Esophagus squamous epithelium (tissue), 5 donors: ENCODE measurements at places on chromosomes 4 and X. TPM values are rescaled to one million over a fixed set of nuclear protein-coding genes. Genes with fewer than 3 reads are reported as not detected.

GRCh38 chr4:5730993-5731990 lies 20.3 kb downstream of the EVC start:
- H3K27ac ChIP-seq = no peak overlapping the region
- no peak for DNase-seq
- no peak overlapping the region for H3K4me3 ChIP-seq
- H3K27me3 ChIP-seq = no peaks in the 10 kb centered on the region
- H3K4me1 ChIP-seq = no peaks in the 10 kb centered on the region

DNA sequence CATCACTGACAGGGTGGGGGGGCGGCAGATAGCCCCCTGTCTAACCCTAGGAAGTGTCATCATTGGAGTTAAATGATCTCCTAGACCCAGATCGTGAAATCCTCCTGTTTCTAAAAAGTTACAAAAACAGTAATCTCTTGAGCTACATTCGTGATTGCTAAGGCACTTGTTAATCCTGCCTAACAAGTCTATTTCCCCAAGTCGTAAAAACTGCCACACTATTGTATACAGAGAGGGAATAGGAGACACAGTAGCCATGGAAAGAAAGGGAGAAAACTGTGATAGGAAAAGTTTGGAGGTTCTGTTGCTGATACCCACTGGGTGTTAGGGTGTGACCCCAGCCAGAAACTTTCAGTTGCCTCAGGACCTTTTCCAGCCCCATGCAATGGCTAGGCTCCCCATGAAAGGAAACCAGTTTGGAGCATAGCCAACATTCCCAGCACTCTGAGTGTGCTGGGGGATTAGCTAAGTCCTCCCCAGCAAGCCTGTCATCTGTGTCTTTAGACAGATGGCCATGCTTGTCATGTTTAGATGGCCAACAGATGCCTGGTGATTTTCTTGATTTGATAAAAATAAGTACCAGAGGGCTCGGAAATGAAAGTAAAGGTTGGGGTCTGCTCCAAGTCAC lies 63.3 kb upstream of the ANXA10 start:
- no peaks in the 10 kb centered on the region for H3K36me3 ChIP-seq
- no peak overlapping the region for H3K27ac ChIP-seq
- DNase-seq = no peak
- H3K4me3 ChIP-seq = no peak overlapping the region

DNA sequence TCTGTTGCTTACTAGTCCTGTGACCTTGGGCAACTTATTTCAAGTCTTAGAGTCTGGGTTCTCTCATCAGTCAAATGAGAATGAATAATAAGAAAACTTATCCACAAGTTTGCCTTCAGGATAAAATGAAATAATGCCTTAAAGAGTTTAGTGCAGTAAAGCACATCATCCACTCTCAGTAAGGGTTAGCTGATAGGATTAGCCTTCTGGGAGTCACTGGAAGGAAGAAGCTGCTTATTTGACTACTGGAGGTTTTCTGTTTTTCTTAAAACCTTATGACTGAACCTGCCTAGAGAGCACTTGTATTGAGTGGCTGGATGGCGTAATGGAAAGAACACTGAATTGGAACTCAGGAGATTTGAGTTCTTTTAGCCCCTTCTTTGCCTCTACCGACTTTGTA lies 1.8 kb downstream of the RNF128 start:
- no peaks in the 10 kb centered on the region for H3K36me3 ChIP-seq
- H3K4me1 ChIP-seq = no peaks in the 10 kb centered on the region
- peak overlapping the region; percentile 54 for H3K4me3 ChIP-seq
- peak overlapping the region; percentile 78 for H3K27ac ChIP-seq
- peaks cover 9% of the 10 kb centered on the region for H3K27me3 ChIP-seq
- DNase-seq = no peak

DNA sequence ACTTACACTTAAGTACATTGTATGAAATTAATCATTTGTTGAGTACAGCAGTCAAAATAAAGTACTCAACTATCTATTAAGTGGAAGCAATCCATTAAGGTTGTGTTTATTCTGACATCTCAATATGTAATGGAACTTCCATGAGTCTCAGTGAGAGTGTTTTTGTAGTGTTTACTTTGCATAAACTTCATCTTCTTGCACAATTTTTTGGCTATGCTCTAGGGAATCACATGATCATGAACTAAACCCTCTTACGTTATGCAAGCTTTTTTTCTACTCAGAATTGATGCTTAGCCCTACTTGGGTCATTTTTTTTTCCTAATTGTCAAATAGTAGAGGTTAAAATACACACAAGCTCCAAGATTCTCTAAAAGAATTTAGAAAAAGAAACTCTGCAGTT lies 21.1 kb upstream of the PIGA start:
- H3K27me3 ChIP-seq = no peaks in the 10 kb centered on the region
- H3K4me1 ChIP-seq = no peaks in the 10 kb centered on the region
- no peak overlapping the region for H3K27ac ChIP-seq
- DNase-seq = no peak
- no peak overlapping the region for H3K4me3 ChIP-seq

DNA sequence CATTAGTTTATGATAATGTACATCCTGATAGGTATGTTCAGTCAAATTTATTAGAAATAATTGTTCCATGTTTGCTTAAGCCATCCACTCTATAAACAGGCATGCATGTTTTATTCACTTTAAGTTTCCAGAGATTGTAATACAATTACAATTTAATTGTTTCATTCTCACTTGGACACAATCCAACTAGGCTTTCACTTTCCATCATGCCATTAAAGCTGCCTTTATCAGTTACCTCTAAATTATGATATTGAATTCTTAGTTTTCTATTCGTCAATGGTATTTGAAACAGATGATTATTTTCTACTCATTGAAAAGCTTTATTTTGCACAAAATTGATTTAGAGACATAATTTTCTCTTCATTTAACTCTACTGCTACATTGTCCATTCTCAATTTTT lies 1196.3 kb downstream of the RAPGEF2 start:
- no peaks in the 10 kb centered on the region for H3K4me1 ChIP-seq
- H3K36me3 ChIP-seq = no peaks in the 10 kb centered on the region
- no peak for DNase-seq
- no peaks in the 10 kb centered on the region for H3K27me3 ChIP-seq
- no peak overlapping the region for H3K4me3 ChIP-seq

DNA sequence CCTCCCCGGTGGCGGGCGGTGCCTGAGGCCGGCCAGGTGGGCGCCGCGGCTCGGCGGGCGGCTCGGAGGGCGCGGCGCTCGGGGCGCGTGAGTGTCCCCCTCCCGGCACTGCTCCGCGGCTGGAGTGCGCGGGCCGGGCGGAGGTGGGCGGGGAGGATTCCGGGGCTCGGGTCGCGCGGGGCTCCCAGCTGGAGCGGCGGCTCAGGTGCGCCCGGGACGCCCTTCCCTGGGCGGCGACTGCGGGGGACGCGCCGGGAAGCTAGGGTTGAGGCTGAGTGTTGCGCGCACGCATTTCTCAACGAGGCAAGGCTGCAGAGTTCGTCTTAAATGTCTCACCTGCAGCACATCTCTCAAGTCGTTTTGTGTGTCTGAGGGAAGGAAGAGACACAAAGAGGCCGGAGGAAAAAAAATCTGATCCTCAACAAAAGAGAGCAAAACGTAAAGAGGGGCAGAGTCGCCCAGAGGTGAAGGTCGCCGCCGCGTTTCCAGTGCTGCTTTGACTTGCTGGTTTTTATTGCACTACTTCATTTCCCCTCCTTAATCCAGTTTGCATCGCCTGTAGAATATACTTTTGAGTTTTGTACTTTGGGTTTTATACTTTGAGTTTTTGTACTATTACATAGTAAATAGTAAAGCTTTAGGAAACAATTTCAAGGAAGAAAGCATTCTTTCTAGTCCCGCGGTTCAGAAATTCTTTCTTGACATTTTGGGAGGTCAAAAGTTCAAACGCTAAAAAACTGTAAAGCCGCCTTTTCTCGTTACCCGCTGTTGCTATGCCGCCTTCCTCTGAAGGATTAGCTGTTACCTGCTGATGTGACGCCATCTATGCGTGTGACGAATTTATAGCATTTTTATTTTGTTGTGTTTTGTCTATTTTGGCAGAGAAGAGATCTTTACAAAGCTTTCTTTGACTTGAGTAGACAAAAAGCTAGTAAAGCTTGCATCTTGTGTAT lies 106.5 kb upstream of the STOX2 start:
- H3K27me3 ChIP-seq = peaks cover 45% of the 10 kb centered on the region
- H3K36me3 ChIP-seq = no peaks in the 10 kb centered on the region
- no peak for DNase-seq
- H3K4me1 ChIP-seq = peaks cover 10% of the 10 kb centered on the region

- H3K4me1 ChIP-seq = peaks cover 71% of the 10 kb centered on the region
- no peaks in the 10 kb centered on the region for H3K27me3 ChIP-seq
- peak overlapping the region; percentile 38 for H3K27ac ChIP-seq
Observed at GRCh38 chr4:38610521-38610920, 53.5 kb upstream of the KLF3 start.

GRCh38 chrX:68660746-68661145 lies 13.3 kb downstream of the STARD8 start:
- H3K4me3 ChIP-seq = no peak overlapping the region
- H3K27ac ChIP-seq = no peak overlapping the region
- DNase-seq = no peak
- no peaks in the 10 kb centered on the region for H3K4me1 ChIP-seq

DNA sequence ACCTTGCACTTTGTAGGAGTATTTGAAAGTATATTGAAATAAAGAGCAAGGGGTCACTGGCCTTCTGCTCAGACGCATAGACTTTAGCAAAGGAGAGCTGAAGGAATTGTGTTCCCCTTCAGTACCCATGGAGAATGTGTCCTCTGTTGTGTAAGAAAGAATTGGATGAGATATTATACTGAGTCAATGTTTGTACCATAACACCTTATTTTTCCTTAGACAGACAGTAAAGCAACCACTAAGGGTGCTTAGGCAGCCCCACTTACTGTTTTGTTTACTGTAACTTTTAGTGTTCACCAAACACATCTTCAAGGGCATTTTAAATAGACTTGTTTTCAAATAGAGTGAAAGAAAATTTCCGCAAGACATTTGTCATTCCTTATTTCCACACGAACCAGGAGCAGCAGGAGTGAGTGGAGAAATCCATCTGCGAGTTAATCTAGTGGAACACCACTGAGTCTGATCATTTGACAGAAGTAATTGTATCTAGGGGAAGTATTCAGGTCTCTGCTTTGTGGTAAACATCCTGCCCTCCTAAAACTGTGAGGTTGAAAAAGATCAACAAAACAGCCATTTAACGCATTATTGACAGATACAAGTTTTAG lies 89.5 kb downstream of the SLIT2 start:
- no peaks in the 10 kb centered on the region for H3K36me3 ChIP-seq
- no peak overlapping the region for H3K4me3 ChIP-seq
- no peak overlapping the region for H3K27ac ChIP-seq
- H3K27me3 ChIP-seq = no peaks in the 10 kb centered on the region
- DNase-seq = no peak

GRCh38 chr4:152117933-152118507 lies 357.2 kb upstream of the GATB start:
- DNase-seq = no peak
- no peak overlapping the region for H3K4me3 ChIP-seq
- H3K27ac ChIP-seq = no peak overlapping the region
- no peaks in the 10 kb centered on the region for H3K27me3 ChIP-seq
- no peaks in the 10 kb centered on the region for H3K36me3 ChIP-seq

DNA sequence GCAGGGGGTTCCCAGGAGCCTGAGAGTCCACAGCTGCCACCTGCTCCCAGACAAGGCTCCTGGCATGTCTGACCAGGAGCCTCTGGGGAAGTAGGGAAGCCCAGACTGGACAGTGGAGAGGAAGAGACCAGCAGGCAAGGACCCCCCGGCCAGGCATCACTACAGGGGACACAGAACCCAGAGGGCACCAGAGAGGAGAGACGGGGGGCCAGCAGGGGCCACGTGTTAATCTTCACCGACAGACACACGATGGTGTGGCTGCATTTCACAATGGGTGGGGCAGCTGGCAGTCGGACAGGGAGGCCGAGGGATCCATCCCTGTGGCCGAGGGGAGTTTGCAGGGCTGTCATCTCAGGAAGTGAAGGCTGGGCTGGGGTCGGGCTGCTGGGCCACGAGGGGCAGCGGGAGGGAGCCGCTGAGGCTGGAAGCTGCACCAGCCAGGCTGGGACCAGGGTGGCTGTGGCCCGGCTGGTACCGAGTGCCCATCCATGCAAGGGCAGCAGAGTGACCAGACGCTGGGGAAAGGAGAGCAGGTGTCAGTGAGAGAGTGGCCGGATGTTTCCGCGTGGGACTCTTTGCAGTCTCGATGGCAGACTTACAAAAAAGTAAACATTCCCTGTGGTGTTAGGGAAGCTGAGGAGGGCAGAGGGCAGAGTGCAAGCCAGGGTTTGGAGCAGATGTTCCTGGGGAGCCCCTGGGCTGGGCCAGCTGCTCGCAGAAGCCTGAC lies 4.7 kb downstream of the PDE6B start:
- DNase-seq = no peak
- no peaks in the 10 kb centered on the region for H3K4me1 ChIP-seq

DNA sequence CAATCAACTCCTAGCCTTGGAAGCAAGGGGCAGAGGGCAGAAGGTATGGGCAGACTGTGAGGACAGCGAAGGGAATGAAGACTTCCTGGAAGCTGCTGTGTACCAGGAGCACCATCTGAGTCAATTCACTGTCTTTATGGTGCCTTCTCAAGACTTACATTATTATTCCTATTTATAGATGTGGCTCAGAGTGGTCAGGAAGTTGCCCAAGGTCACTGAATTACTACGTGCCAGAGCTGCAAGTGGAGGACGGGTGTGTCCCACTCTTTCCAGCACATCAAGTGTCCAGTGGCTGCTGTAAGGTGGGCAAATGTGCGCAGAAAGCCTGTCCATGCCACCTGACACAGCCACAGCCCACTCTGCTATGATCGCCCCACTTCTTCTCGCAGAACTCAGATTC lies 32.0 kb downstream of the SMPX start:
- H3K27me3 ChIP-seq = no peaks in the 10 kb centered on the region
- DNase-seq = no peak
- no peak overlapping the region for H3K27ac ChIP-seq
- H3K4me3 ChIP-seq = no peak overlapping the region

DNA sequence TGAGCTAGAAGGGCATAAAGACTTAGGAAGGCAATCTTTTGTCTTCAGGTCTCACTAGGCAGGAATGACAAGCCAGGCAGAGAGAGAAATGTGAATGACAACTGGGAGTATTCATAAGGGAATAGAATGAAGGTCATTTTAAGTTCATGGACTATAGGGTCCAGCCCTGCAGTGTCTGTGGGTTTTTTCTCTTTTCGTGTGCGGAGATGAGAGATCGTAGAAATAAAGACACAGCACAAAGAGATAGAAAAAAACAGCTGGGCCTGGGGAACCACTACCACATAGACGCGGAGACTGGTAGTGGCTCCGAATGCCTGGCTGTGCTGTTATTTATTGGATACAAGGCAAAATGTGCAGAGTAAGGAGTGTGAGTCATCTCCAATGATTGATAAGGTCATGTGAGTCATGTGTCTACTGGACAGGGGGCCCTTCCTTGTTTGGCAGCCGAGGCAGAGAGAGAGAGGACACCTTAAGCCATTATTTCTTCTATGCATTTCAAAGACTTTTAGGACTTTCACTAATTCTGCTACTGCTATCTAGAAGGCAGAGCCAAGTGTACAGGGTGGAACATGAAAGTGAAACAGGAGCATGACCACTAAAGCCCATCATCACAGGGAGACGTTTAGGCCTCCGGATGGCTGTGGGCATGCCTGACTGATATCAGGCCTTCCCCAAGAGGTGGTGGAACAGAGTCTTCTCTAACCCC lies 921.8 kb upstream of the PCDH10 start:
- no peaks in the 10 kb centered on the region for H3K4me1 ChIP-seq
- DNase-seq = no peak
- no peak overlapping the region for H3K27ac ChIP-seq
- no peaks in the 10 kb centered on the region for H3K36me3 ChIP-seq
- H3K27me3 ChIP-seq = no peaks in the 10 kb centered on the region

EPGN gene
- 118 TPM for total RNA-seq

GRK4 gene
- total RNA-seq = 4.0 TPM

LDOC1 gene
- 2.1 TPM for total RNA-seq

NAP1L5 gene
- 3.1 TPM for total RNA-seq

GPC4 gene
- 4.4 TPM for total RNA-seq

PRRG1 gene
- 11.9 TPM for total RNA-seq

TAB3 gene
- 34.3 TPM for total RNA-seq
